ENCODE measurements at places on chromosomes 1 and 21.
A peak's percentile ranks its signal among the peaks of the same experiment; 100 is the strongest.

DNA sequence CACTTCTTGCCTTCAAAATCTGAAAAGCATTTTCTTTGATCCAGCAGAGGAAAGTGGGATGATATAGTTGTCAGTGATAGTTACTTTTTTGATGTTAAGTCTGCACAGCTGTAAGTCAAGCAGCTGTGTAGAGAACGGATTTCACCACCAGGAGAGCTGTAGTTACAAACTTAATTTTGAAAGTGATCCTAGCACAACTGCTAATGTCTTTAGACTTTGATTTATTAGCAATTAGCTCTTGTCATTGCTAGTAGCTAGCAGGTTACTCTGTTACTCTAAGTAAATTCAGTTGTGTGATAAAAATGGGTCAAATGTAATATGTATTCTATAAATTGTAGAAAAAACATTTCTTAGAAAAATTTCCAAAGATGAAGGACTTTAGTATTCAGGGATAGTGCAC is 46.0 kb downstream of the ALG6 start:
- DNase-seq, result no peak

GRCh38 chr1:224114787-224115175 is 870 bp downstream of the FBXO28 start:
- DNase-seq, result no peak

- DNase-seq, result no peak
These were observed 103.3 kb upstream of the KCND3 start for GRCh38 chr1:112092656-112093371.

GRCh38 chr1:85798419-85798818 is 90.2 kb upstream of the ZNHIT6 start:
- no peak for DNase-seq

GRCh38 chr1:9331016-9331415 is 38.3 kb downstream of the SPSB1 start:
- DNase-seq, result no peak

DNA sequence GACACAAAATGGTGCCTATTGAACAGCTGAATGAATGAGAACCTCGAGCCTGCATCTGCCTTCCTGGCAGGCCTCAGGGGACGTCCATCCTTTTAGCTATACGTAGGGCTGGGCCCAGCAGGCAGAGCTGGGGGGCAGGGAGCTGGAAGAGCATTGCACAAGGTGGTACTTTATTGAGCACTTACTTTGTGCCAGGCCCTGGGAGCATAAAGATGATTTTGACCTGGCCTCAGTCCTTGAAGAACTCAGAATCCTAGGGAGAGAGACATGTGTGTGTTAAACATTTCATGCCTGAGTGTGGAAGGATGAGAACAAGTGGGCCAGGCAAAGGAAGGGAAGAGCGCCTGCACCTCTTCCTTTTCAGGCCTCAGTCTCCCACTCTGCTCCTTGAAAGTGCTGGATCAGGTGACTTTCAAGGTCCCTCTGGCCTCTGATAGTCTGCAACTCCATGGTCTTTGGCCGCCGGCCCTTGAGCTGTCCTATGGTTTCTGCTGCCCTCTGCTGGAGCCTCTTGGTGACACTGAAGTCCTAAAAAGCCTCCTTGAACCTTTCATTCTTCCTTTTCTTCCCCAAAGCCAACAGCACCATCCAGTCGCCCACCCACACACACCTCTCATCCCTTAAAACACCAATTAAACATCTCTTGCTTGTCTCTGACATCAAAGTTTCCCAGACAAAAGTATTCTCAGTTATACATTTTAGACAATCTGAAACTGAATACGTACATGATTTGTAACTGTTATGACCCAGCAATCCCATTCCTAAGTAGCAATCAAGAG is 3.5 kb upstream of the PEAR1 start:
- DNase-seq, result peak; percentile 89

DNA sequence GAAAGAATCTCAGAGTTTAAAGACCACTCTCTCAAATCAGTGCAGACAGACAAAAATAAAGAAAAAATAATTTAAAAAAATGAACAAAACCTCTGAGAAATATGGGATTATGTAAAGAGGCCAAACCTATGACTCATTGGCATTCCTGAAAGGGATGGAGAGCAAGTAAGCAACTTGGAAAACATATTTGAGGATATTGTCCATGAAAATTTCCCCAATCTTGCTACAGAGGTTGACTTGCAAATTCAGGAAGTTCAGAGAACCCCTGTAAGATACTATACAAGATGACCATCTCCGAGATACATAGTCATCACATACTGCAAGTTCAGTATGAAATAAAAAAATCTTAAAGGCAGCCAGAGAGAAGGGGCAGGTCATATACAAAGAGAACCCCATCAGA is 43.7 kb upstream of the IVNS1ABP start:
- no peak for DNase-seq

DNA sequence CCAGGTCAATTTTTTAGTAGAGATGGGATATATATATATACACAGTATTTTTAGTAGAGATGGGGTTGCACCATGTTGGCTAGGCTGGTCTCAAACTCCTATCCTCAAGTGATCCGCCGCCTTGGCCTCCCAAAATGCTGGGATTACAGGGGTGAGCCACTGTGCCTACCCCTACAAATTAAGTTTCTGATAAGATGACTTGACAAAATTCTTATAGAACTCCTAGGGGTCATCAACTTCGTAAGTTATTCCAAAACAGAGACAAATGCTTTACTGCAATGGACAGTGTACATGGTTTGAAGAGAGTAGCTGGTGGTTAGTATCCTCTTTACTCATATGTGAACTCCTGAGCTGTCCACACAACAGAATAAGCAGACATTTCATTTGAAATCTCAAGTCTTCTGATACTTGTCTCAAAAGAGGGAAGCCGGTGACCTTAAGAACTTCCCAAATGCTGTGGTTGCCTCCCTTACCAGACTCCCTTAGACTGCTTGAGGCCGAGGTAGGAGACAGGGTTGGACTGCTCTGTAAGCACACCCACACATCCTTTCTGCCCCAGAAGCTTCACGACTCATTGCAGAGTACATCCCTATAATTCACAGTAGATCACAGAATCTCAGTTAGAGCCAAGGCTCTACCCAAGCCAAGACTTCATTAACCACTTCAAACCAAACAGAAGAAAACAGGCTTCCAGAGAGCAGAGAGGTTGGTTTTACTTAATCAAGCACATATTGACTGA is 244.1 kb upstream of the IRF2BP2 start:
- DNase-seq, result no peak

DNA sequence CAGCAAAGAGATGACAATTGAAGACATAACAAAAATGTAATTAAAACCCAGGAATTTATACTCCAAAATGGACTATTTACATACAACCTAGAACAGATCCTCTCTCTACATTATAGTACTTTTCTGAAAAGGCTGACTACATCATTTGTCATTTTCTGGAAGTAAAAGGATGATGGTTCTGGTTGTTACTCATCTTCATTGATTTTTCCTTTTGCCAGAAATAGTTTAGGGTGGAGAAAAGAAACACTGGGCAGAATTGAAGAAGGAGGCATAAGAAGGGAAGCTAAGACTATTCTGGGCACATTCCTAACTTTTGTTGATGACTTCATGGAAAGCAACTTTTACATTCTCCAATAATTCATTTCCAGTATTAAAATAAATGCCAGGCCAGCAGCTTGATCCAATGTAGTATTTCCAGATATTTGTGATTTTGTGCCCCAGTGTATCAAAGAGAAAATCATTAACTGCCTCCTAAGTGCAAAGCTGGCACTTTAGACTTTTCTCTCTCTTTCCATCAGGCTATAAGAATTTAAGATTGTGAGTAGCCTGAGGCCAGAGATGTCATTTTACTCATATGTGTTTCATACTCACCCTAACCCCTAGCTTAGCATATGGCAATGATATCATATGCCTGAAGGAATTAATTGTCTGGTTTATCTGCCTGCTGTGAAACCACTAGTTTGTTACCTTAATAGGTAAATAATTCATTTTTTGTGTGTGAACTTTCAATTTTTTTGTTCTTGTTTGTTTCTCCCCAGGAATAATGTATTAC is 369.5 kb upstream of the LYPLAL1 start:
- DNase-seq, result no peak

DNA sequence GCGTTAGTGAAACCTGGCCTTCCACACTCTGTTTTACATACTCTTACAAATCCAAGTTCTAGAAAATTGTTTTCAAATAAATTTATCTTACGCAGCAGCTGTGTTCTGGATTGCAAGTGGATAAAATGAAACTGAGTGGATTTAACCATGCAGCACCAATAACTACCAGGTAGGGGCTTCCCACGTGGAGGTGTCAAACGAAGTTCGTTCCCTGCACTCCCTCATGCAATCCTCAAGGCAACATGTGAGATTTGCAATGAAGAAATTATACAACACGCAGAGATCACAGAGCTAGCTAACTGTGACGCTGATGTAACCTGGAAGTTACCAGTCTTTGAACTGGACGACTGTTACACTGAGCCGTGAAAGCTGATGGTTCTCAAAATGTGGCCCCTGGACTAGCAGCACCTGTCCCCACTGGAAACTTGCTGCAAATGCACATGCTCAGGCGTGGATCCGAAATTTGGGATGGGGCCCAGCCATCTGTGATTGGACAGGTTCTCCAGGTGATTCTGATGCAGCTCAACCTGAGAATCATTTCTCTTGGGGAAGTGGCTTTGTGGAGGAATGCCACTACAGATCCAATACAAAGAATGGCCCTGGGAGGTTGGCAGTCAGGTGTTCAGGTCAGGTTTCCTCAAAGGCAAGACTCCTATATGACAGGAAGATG is 36.3 kb downstream of the RSPH1 start:
- no peak for DNase-seq

DNA sequence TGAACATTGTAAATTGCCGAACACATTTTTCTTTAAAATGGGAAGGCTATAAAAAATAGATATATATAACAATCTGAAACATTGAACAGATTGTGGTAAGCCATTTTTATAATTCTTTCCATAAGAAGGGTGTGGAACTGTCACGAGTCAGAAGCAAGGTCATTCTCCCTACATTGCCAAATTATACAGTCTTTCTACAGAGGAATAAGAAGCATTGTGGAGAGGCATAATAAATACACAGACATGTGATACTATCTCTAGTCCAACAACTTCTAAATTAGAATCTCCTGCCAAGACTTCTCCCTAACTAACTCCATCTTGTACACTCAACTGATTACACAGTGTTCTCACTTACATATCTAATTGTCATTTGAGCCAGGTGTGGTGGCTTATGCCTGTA is 227.9 kb downstream of the CENPF start:
- DNase-seq, result no peak

GRCh38 chr1:199553104-199553503 is 474.4 kb upstream of the NR5A2 start:
- no peak for DNase-seq

DNA sequence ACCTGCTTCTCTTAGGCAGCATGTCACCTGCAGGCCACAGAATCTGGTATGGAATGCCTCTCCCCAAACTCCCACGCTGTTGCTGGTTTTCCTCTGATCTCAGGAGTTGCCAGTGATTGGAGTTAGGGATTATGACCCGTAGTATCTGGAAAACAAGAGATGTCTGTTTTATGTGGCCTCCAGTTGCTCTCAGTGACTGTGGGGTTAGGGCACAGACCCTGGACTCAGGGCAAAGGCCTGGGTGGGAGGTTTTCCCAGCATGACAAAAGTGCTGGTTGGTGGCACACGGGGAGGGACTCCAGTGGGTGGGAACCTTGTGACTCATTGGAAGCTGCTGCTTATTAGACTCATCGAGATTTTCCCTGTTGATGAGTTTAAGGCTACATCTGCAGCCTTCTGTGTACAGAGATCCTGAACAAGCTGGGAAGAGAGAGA is at the start of gene NR1I3:
NR1I3 (minus strand) TSS at position 165 of the 435 bp plus-strand sequence. CDS start 1,638 bp downstream, outside the sequence.
- DNase-seq, result no peak

GRCh38 chr1:30110846-30111245 is 612.5 kb downstream of the MATN1 start:
- no peak for DNase-seq

DNA sequence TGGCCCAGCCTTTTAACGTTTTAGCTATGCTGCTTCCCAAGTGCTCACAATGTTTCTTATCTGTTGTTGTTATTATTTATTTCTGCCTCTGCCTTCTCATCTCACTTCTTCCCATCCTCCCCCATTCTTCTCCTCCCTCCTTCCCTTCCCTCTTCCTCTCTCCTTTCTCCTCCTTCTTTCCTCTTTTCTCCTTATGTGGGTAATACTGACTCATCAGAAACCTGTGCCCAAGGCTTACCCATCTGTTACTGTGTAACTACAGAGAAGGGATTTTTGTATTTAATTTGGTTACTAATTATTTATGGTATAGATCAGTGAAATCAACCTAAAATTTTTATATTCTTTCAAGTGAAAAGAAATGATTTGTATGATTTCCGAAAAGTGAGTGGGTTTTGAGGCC is 120.3 kb downstream of the KCNK2 start:
- DNase-seq, result no peak

DNA sequence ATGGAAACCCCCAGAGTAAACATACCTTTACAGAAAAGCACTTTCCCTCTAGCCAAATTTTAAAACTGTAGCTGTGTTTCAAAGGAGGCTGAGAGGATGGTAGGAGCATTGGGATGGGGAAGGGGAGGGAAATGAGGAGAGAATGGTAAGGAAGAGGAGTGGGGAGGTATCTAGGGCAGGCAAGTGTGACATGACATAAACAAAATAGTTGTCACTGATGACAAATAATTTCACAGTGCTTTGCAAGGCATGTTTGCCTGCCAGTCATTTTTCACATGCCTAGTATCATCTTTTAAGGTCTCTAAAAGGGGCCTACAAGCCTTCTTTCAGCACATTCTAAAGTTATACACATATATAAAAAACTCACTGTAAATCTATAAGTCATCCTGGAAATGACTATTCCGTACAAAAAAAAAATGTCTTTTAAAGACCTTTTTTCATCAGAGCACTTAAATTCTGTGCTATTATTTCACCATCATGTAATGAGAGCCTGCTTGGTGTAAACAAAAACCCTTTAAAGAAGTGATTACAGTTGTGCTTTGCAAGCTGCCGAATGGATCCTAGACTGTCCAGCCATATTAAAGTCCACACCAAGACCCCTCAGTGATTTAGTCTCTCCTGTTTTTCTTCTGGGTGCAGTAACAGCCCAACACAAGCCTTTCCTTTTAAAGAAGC is 38.4 kb downstream of the HLX start:
- DNase-seq, result no peak

DNA sequence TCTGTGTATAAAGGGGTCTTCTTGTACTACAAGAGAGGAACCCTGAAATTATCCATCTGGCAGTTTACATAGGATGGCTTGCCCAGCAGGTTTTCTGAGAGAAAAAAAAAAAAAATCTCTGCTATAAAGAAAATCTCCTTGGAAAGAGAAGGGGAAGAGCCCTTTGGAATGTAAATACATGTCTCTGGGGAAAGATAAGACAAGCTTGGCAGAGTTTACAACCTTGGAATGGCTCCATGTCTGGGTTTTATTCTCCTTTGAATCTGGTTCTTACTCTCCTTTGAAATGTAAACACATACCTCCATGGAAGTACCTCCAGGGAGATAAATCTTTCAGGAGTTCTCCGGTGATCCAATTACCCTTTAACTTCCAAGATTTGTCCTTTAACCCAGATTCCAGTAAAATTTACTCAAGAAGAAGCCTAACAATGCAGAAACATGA is 45.1 kb upstream of the DNAH14 start:
- DNase-seq, result no peak

DNA sequence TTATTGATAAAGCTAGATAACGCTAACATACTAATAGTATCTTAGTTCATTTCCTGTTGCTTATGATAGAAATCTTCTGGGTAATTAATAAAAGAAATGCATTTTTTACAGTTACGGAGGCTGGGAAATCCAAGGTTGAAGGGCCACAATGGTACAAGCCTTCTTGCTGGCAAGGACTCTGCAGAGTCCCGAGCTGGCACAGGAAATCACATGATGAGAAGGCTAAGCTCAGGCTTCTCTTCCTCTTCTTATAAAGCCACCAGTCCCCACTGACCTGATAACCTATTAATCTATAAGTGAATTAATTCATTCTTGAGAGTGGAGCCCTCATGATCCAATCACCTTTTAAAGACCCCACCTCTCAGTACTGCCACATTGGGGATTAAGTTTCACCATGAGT is 82.6 kb downstream of the GPR161 start:
- no peak for DNase-seq
